Liver (tissue), 10 donors: ENCODE measurements at places on chromosomes 2 and 18. TPM values are rescaled to one million over a fixed set of nuclear protein-coding genes. Genes with fewer than 3 reads are reported as not detected.

The GBX2 gene
- total RNA-seq, result not detected

The DOK6 gene
- total RNA-seq, result 1.1 TPM

- DNase-seq, result no peak
- H3K36me3 ChIP-seq, result no peaks in the 10 kb centered on the region
- H3K4me1 ChIP-seq, result peaks cover 5% of the 10 kb centered on the region
- no peaks in the 10 kb centered on the region for H3K27me3 ChIP-seq
These were observed 61.8 kb downstream of the FAM168B start for GRCh38 chr2:131031431-131031841.

DNA sequence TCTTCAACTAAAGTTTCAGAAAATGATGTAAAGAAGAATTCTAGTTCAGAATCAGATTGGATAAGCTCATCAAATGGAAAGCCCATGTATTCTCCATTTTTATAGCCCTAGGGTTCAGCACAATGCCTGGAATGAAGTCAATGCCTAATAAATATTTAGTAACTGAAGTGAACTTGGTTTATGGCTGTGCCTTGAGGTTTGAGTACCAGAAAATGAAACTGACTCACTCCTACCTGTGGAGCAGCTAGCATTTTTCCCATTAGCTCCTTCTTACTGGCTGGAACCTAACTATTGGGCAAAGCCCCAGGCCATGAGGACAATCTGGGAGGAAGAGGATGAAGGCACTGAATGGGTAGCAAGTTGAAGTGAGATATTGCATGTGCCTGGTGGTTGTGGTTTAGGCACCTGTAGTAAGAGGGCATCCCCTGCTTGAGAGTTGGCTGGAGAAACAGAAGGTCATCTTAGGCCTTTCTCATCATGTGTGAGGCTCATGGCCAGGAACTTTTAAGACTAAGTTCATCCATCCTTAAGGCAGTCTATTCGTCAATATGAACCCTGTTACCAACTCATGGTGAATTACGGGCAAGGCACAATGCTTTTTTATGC lies 85.0 kb upstream of the LYPD1 start:
- no peak overlapping the region for H3K4me3 ChIP-seq
- no peak for DNase-seq
- no peaks in the 10 kb centered on the region for H3K36me3 ChIP-seq
- H3K27me3 ChIP-seq, result no peaks in the 10 kb centered on the region
